Stimulated activated CD4-positive, alpha-beta T cell treated with anti-CD3 and anti-CD28 coated beads, Interleukin-1b, Interleukin-23, amount 100 ng/mL, for 1 hour (primary cell): ENCODE measurements at places on chromosomes 2 and 18.

DNA sequence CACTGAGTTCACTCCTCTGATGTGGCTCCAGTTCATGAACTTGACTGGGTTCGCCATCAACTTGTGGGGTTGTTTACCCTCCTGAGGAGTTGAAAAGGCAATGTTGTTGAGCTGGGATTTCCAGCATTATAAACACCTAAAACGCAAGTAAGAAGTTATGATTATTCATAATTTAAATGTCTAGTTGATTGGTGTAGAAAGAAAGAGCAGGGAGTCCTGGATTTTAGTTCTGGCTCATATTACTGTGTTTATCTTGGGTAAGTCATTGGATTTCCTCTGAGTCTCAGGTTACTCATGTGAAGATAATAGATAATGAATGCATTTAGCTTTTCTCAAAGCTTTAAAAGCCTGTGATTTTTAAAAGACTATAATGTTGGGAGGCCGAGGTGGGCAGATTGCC, 438.0 kb upstream of the CDH20 start:
- DNase-seq, result no peak

GRCh38 chr2:11583840-11584524, 50.1 kb downstream of the GREB1 start:
- peak; percentile 87 for DNase-seq

DNA sequence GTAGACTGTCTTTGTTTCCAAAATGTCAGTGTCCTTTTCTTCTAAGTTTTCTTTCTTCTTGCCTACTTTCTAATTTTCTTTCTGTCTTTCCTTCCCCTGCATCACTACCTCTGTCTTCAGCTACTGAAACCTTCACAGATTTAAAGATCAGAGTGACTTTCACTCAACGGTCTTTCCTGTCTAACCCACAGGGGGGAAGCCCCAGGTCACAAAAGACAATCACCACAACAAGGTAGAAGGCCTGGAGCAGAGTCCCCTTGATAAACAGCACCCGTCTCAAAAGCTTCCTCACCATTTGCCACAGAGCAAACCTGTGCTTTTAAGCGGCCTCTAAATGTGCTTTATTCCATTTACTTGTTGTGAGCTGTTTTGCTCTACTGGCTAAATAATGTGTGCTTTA, 665.4 kb downstream of the BCL11A start:
- peak; percentile 3 for DNase-seq

GRCh38 chr18:79559436-79559835, 120.2 kb upstream of the CTDP1 start:
- no peak for DNase-seq

GRCh38 chr2:109435901-109436598, 177.7 kb downstream of the SEPTIN10 start:
- no peak for DNase-seq

GRCh38 chr18:58279504-58280175, 235.6 kb downstream of the NEDD4L start:
- DNase-seq, result no peak

GRCh38 chr2:128379021-128380015, 60.6 kb upstream of the HS6ST1 start:
- DNase-seq, result no peak

DNA sequence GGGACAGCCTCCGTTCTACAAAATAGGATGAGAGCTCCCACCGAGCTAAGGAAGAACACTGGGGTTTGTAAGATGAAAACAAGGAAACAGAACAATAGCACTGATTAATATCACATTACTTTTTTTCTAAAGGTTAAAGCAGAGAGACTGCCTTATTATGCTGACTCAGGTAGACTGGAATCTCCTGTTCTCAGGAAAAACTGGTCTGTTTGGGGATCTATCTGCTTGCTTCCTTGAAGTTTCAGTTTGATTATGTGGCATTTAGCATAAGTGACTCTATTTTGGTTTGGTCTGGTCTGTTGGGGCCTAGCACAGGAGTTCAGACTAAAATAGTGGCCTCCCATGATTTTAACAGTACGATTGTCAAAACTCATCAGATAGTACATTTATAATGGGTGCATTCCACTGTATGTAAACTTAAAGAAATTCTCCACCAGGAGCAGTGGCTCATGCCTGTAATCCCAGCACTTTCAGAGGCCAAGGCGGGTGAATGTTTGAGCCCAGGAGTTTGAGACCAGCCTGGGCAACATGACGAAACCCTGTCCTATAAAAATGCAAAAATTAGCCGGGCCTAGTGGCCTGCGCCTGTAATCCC, 64.1 kb upstream of the NDUFV2 start:
- DNase-seq, result no peak

DNA sequence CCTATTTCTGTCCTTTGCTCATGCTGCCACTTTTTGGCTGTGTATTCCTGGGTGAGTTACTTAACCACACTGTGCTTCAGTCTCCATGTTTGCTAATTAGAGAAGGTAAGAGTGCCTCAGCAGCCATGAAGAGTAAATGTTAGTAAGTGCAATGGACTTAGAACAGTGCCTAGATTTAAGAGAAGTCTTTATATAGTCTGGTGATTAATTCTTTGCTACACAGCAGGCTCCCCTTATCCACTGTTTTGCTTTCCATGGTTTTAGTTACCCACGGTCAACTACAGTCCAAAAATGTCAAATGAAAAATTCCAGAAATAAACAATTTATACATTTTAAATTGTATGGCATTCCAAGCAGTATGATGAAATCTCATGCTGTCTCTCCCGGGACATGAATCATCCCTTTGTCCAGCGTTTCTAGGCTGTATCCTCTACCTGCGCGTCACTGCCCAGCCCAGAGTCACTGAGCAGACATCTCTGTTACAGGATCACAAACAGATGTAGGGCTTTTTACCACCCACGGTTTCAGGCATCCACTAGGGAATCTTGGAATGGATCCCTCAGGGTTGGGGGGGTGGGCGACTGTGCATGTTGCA, 91.0 kb downstream of the CTIF start:
- no peak for DNase-seq

- no peak for DNase-seq
These were observed 13.7 kb upstream of the TET3 start for GRCh38 chr2:73970850-73971471.

DNA sequence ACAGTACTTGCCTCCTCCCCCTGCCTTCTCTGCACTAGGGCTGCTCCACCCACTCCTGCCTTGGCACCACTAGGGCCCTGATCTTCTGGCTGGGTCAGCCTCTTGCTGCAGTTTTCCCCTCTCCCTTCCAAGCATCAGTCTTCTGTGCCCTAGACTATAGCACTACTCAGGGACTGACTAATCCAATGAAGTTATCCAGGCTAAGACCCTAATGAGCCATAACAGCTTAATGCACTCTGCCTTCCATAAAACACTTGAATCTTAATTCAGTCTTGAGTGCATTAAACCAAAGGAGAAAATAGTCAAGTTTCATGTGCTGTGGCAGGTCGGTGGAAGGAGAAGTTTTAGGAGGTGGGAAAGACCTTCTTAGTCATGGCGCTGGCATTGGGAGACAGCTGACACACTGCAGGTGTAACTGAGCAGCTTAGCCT, 95.7 kb downstream of the BIN1 start:
- DNase-seq, result no peak

DNA sequence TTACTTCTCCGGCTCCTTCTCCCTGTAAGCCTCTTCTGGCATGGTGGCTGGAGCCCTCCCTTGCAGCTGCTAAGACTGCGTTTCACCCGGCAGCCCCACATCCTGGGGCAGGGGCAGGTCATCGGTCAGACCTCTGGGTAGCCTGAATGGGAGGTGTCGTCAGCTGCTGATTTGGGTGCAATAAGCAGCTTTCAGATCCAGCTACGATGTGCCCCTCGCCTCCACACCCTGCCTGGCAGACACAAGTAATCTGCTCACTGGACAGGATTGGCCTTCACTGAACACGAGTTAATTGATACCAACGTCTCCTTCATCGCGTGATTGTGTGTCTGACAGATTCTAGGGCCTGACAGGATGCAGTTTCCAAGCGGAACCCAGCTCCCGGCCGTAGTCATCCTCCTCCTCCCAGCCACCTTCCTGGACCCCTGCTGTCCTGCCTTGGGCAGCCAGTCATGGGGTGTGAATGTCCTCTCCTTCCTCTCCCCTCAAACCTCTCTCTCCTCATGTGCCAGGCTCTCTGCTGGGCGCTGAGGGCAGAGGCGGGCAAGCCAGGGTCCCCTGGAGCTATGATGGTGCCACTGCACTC, 18.9 kb upstream of the PDIA6 start:
- no peak for DNase-seq

- no peak for DNase-seq
These were observed 48.0 kb downstream of the CENPO start for GRCh38 chr2:24840962-24841945.

DNA sequence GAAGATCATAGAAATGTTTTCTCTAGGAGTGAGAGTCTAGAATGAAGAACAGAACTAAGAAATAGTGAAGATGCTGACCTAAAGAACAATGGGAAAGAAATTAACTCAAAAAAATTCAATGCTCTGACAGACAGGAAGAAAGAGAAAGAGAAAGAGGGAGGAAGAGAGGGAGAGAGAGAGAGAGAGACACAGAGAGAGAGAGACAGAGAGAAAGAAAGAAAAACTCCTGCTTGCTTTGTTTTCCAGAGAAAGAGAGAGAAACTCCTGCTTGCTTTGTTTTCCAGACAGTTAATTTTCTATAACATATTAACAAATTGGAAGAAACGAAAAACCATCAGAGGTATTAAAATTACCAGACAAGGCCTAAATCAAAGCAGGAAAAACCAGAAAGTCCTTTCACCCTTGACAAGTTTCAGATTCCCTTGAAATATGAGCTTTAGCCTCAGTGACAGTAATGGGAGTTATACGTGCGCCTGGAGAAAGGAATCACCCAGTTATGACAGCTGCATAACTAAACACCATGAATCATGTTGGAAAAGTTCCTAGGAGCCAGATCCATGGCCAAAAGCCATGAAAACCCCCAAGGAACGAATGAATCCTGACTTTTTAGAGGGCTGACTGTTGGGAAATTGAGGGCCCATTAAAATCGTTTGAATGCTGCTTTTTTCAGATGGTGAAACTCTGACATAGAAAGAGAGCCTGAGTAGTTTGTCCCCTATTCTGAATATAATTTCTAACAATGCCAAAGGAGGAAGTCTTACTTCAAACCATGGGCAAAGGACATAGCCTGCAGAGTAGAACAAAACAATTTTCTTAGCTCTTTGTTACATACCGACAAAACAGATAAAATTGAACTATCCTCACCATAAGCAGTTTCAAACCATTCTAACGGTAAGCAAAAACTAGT, 228.6 kb upstream of the CHST9 start:
- DNase-seq, result no peak

GRCh38 chr2:185202381-185202780, 536.2 kb upstream of the FSIP2 start:
- no peak for DNase-seq

- DNase-seq, result no peak
These were observed 31.9 kb downstream of the PPP4R3B start for GRCh38 chr2:55585451-55586080.

DNA sequence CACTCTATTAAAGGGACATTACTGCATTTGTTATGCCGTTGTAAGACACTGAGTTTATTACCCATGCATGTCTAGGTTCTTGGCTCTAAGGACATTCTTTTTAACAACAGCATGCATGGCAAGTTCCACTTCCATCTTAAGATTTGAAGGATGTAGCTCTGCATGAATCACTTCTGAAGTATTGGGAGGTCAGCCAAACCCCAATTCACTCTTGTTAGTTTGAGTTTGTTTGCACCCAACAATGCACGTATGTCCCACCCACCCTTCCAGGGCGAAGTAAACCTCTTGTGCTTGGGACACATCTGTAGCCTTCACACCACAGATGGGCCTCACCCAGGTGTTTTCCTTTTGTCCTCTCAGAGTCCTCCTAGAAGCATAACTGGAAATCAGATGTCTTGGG, 5.6 kb upstream of the LAMA3 start:
- DNase-seq, result no peak

- DNase-seq, result no peak
These were observed 36.4 kb downstream of the CACNB4 start for GRCh38 chr2:152062125-152063091.

DNA sequence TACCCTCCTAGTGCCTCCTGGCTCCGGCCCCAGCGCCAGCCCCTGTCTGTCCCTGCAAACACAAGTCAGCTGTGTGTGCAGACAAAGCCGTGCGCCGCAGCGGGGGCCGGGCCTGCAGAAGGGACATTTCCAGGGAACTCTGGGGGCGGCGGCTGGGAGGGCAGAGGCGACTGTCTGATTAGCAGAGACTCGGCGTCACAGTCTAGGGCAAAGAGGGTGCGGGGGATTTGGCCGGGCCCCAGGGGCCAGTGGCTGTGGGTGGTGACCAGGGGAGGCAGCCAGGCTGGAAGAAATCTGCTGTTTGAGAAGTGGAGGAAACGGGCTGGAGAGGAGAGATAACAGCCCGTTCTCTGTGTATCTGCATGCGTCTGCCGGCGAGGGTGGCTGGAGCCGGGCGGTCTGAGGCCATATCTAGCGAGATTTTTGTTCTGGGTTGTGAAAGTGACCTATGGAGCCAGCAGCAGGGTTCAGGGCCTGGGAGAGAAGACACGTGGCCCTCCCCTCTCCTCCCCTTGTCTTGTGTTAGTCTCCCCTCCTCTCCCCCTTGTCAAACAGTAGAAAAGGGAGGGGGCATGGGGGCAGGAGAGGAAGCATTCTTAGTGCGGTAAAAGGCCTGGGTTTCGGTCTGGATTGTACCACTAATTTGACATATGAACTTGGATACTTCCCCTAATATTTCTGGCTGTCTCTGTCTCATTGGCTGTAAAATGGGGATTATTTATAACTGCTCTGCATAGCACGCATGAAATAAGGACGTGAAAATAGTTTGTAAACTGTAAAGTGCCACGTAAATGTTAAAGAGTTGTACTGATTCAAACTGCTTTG, 169.4 kb downstream of the SMAD7 start:
- no peak for DNase-seq

GRCh38 chr2:136376211-136376610, 258.3 kb upstream of the CXCR4 start:
- DNase-seq, result no peak

GRCh38 chr2:234267534-234267933, 217.0 kb downstream of the SPP2 start:
- no peak for DNase-seq

DNA sequence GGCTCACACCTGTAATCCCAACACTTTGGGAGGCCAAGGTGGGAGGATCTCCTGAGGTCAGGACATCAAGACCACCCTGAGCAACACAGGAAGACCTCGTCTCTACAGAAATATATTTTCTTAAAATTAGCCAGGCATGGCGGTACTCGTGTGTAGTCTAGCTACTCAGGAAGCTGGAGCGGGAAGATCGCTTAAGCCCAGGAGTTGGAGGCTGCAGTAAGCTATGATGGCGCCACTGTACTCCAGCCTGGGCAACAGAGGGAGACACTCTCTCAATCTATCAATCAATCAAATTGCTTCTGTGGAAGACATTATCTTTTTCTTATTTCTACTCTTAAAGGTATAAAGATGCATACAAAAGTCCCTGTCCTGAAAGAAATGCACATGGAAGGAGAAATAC, 11.3 kb downstream of the FEZ2 start:
- DNase-seq, result no peak

DNA sequence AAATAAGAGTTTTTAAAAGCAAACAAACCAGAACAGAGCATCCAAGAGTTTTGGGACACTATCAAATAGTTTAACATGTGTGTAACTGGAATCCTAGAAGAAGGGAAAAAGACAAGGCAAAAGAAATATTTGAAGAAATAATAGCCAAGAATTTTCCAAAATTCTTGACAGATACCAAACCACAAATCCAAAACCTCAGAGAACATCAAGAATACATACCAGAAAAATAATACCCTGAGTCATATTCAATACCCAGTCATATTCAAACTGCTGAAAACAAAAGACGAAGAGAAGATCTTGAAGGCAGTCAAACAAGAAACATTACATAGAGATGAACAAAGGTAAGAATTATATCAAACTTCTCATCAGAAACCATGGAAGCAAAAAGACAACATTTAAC, 22.9 kb downstream of the INO80C start:
- no peak for DNase-seq
